ENCODE measurements at places on chromosomes 11 and 22.

DNA sequence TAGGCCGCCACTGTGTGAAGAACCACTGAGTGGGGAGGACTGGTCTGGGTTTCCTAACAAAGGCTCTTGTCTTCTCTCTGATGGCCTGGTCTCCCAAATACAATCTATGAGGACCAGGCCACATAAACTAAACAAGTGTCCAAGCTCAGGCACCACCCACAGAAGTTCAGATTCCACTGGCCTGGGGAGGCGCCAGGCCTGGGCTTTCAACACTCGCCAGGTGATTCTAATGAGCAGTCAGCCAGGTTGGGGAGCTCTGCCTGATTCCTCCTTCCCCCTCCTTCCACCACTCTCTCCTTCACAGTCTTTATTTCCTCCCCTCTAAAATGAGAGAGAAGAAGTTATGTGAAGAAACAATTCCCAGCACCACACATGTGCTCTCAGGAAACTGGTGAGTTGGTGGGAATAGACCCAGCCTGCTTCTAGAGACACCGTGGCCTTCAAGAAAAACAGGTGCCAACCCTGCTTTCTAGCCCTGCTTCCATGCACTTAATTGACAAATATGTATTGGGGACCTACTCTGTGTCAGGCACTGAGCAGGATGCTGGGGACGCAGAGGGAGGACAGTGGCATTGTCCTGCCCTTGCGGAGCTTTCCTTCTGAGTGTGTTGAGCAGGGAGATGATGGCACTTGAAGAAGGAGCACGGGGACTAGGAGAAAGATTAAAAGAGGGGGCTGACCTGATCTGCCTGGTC is 242.5 kb downstream of the TENM4 start:
- DNase-seq, result no peak

- DNase-seq, result no peak
Measured at GRCh38 chr11:113019711-113020110, 58.5 kb downstream of the NCAM1 start.

- no peak for DNase-seq
Measured at GRCh38 chr11:118233377-118233776, 8.6 kb upstream of the JAML start.

DNA sequence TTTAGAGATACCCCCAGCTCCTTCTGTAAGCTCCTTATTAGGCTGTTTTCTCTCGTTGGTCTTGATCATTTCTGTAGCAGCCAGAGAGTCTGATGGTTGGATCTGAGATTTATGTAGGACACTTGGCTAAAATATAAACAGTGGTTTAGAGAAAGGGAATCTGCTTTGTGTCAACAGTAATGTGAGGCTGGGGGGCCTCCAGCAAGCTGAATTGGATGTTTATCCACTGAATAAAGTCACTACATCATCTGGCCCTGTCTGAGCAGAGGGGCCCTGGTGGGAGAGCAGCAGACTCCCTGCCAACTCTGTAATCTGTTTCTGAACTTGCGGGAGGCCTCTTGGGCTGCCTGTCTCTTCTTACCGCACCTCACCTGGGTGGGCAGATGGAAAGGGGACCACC is 328.5 kb upstream of the PLET1 start:
- DNase-seq, result no peak

- DNase-seq, result no peak
Measured at GRCh38 chr22:34866495-34867131, 199.3 kb upstream of the ISX start.

DNA sequence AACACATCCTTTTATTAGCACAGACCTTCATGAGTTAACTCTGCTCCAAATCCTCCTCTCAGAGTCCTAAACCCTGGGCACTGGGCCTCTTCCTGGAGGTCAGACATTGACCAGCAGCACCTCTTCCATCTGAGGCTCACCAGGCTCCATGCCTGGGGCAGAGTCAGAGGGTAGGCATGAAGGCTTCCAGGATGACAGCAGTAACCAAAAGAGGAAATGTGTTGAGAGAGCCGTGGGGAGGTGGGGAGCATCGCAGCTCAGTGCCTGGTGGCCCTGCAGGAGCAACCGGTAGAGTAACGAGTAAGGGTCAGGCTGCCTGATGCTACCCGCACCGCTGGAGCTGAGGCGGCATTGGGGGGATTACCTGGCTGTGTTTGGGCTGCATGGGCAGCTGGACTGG is 9.4 kb upstream of the NAV2 start:
- no peak for DNase-seq

- DNase-seq, result no peak
Measured at GRCh38 chr11:96315476-96315875, 27.5 kb downstream of the MAML2 start.

DNA sequence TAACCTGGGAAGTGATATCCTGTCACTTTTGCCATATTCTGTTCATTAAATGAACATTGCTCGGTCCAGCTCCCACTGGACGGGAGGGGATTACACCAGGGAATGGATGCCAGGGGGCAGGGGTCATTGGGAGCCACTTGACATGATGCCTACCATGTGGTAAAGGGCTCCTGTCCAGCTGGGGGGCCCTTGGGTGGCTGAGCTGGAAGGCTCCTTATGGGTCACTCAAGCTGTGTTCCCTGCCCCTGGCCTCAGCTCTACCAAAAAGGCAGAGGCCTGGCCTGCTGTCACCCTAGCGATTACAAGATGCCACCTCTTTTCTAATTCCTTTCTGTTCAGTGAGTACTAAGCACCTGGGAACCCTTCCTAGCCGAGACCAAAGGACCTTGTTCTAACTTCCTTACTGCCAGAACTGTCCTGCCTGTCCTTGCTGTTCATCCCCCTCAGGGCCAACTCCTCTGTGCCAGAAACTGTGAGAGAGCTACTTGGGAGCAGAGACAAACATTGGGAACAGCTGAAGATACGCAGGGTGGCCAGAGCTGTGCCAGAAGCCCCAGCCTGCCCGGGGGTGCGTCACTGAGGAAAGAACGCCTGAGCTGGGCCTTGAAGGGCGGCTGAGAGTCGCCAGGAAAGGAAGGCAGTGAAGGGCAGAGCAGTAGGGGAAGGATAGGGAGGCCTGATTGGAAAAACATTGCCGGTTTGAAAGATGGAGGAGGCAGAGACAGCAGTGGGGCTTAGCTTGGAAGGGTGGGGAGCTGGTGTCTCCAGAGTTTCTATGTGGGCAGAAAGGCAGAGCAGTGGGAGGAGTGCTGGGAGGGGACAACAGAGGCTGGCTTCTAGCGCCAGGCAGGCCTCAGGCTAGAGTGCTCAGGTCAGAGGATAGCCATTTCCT is 12.7 kb upstream of the UVRAG start:
- DNase-seq, result no peak

DNA sequence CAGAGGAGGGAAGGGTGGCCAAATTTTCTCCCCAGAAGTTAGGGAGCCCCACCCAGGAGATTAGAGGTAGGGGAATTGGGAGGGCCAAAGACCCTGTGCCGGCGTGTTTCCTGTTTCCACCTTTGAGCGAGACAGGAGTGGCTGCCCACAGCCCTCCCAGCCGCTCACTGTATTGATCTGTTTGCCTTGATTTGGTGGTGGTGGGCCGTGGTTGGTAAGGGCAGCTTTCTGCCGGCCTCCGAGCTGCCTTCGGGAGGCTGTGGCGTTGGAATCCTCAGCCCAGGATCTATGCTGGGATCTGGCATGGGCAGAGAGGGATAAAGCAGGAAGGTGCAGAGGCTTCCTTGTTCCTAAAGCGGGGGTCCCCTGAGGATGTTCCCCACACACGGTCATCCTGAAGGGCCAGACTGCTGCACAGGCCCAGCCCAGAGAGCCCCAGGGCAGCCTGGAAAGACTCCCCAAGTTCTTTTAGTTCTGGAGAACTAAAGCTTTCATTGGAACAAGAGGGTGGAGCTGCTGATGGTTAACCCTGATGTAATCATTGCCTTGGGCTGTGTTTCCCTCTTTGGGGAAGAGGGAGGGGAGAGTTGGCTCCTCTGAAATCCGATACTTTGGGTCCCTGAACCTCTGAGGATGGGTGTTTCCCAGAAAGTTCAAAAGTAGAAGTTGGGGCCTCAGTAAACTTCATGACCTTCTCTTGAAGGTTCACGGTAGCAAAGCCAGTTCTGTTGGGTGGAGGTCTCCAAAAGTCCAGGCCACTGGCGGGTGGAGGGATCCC is 7.2 kb downstream of the FAM83F start:
- no peak for DNase-seq

DNA sequence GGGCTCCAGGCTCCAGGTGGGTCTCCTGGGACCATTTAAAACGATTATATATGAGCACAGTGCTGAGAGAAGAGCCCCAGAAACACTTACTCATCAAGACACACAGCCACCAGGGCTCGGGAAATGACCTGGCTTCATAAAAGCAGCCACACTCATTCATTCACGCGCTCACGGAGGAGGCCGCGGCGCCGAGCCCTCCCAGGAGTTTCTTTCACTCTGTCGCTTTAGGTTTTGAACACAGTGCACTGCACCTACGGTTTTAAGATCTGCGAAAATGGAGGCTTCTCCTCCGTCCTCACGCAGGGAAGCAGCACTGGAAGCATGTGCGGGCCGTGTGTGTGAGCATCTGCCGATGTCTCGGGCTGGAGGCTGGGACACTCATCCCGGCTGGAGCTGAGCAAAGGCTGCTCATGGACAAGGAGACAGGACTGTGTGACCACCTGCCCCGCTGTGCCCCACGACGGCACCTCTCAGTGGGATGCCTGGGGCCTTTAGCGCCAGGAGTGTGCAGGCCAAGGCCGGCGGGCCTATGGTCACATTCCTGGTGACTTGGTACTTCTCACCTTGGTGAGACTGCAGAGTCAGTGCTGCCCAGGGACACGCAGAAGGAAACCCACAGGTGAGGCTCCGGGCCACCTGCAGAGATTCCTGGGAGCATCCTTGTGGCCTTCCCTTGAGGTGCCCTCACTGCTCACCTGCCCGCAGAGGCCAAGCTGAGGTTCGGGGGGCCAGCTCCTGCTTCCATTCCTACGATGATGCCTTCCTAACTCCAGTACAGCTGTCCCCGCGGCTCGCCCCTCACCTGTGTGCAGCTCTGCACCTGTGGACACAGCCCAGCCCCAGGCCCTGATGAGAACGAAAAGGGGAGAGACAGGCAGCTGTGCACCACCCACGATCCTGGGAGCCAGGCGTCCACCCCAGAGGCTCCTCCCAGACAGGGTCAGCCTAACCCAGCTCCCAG is 872.0 kb downstream of the BRD1 start:
- no peak for DNase-seq

DNA sequence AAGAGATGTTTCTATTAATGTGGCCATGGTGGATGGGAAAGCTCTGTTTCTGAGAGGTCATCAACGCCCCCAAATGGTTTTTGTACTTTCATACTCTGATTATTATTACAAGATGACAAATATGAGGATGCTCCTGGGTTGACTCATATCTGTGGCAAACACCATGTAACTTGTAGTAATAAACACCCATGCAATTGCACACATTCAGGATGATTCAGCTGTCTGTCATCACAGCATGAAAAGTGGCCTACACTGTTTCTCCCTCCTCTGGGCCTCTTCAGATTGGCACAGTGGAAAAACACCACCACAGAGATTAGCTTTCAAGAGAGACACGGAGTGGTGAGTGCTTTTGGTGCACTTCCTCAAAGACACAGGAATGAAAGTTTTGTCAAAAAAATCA is 85.4 kb downstream of the MTNR1B start:
- DNase-seq, result no peak

DNA sequence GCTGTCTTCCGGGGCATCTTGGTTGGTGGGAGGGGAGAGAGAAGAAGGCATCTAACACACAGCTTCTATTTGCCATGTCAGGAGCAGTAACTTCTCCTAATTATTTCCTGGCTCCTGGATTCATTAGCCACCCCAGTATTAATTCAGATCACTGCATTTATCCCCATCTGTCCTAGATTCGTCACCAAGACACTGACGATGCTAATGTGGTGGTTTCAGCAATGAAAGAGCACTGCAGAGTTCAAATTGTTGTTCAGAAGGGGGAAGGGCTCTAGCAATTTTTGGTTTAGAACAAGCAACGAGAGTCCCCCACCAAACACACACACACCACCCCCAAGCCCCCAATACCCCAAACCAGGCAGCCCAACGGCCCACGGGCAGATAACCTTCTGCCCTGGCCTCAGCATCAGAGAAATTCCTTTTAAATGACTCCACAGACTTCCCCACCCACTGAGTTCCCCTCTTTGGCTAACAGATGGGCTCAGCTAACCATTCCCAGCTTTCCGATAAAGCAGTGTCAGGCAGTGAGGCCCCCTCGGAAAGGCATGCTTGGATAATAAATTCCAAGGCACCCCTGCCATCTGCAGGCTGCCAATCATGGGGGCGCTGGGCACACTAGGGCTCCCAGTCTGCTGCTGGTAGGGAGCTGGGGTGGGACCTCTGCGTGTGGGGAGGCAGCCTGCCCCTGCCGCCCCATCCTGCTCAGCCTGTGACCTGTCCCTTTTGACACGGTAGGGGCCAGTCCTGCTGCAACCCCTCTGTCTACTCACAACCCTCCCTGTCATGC is 453.5 kb downstream of the MIAT start:
- no peak for DNase-seq

DNA sequence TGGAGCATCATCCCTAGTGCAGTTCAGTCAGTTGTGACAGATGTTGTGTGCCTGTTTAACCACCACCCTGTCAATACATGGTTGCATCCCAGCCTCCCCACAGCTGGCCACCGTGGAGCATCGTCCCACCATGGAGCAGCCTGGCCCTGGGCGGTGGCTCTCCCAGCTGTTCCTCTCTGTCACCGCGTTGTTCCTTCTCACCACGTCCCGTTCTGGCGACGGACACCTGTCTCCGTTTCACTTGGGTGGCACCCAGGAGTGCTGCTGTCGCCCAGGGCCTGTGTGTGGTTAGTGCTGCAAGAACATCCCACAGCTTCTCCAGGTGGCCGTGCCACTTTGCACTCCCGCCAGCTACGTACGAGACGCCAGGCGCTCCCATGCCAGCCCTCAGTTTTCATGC is 26.5 kb downstream of the MUC6 start:
- DNase-seq, result no peak

- no peak for DNase-seq
Measured at GRCh38 chr22:24432059-24432853, 4.9 kb downstream of the ADORA2A start.

GRCh38 chr11:34962034-34962433 is 45.6 kb downstream of the PDHX start:
- DNase-seq, result no peak

DNA sequence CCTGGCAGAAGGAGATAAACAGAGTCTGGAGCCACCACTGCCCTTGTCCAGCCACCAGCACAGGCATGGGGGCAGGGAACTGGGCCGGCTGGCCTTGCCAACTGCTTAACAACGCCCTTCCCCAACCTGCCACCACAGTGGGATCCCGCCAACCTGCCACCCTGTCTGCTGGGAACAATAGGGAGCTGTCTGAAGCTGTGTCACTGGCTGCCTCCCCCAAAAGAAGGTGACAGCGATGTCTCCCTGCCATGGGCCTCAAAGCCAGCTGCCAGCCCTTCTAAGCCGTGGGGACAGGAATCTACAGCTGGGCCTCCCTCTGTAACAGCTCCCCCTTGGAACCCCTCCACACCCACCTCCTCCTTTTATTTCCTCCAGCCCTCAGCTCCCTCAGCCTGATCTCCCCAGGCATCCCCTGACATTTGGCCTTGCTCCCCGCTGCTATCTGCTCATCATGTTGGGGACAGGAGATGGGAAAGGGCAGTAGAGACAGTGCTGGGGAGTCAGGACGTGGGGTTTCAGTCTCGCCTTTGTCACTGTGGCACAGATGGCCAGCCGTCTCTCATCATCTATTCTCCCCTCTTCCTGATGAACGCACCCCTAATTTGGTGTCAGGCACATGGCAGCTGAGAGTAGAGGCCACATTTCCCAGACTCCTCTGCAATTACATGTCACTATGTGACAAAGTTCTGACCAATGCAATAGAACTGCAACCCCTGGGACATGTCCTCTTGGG is 51.3 kb upstream of the PRDM11 start:
- no peak for DNase-seq

- no peak for DNase-seq
Measured at GRCh38 chr11:105429096-105429910, 180.6 kb upstream of the GRIA4 start.

- no peak for DNase-seq
Measured at GRCh38 chr11:27427183-27427980, 45.2 kb downstream of the LGR4 start.
